ENCODE measurements at places on chromosomes 7 and 10.

DNA sequence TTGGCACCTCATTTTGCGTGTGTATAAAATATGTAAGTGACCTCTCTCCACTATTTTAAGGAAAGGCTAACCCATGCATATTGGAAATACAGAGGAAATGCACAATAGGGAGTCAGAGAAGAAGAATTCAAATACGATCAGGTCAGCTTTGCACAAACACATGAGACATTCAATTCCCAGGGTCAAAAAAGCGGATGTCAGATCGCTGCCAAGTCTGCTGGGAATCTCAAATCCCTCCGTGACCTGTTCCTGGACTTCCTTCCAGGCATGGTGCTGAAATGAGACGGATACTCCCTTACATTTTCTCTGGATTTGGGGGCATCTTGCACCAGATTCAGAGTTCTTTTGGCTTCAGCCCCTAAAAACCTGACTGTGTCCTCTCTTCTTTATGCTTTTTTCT, 91.9 kb upstream of the PRKCQ start:
- no peak for DNase-seq

- DNase-seq = no peak
Observed at GRCh38 chr10:1156921-1157614, 100.9 kb downstream of the WDR37 start.

GRCh38 chr7:98206451-98207330, 4.5 kb upstream of the BHLHA15 start:
- DNase-seq = no peak

GRCh38 chr10:86263209-86263608, 103.4 kb downstream of the GRID1 start:
- DNase-seq = no peak

GRCh38 chr7:85396676-85397075, 209.8 kb upstream of the SEMA3D start:
- DNase-seq = no peak

DNA sequence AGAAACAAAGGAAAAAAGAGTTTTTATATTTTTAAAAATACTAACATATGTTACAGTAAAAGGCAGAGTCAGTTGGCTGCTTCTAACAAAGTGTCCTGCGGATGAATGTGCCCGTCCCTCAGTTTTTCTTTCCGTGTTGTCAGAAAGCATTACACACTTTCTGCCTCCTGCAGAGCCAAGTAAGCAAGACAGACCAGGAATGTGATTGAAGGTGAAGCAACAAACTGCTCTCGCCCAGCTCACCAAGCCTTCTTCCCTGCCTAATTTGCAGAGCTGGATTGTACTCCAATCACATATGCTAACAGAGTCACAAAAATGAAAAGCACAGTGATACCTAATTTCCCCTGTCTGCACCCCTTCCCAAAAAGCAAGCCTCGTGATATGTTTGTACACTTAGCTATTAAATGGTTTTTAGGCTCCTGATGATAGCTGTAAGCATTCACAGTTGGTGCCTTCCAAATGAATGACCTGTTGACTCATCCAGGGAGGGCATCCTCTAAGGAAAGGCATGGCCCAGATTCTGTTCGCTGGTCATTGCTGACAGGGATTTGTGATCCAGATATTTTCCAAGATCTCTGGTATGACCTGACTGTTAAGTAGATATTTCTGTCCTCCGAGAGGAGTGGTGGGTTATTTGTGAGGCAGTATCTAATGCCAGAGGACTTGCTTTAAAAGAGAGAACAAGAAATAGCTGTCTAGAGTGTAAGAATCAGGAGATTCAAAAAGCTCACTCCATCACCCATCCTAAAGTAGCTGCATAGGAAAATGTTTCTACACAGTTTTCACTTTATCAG, 187.3 kb upstream of the PLXDC2 start:
- DNase-seq = no peak

DNA sequence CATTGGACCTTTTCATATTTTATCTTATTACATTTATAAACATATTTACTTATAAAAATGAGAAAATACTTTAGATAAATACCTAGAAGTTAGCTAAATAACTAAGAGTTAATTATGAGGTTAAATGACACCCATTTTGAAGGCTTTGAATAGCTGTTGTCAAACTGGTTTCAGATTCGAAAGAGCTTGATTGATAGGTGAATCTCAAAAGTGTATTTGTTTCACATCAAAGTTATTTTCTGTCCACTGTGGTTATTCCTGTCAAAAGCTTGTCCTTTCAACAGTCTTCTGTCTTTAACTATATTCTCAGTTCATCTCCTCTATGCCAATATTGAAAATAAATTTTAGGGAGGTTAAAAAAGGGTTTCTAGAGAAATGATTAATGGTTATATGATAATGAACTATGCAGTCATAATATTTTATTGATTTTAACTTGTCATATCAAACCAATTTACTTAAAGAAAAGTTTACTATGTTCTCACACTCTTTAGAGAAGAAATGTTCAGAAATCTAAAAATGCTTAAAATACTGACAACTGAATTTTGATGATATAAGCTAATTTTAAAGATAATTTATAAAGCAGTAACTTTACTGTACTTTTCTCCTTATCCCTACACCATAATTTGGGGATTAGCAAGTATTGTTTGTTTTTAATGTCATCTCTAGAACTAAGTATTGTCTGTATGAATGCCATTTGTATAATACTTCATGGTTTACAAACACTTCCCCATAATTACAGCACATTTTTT, 72.0 kb upstream of the FOXP2 start:
- DNase-seq = no peak

- no peak for DNase-seq
Observed at GRCh38 chr10:49368256-49368655, 27.6 kb downstream of the DRGX start.

DNA sequence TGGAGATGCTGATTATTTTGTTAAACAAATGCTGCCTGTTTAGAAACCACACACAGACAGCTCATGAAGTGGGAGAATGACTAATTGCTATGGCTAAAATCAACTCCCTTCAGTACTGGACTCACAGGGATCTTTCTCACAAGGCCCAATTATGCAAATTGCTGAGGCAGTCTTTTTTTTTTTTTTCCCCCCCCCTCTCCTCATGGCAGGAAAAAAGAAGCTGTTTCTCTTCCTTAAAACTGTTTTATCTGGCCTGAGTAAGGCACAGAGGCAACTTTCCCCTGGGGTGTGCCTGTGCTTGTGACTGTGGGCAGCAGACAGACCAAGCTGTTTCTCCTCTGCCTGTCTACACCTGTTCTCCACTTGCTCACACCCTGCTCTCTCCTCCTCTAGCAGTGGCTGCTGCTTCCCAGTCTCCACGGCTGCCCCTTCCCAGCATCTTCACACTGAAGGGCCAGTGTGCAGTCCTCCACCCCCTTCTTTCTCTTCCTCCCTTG, 65.4 kb upstream of the STEAP1B start:
- no peak for DNase-seq

GRCh38 chr7:69839782-69840181, 241.5 kb downstream of the AUTS2 start:
- DNase-seq = no peak

- DNase-seq = no peak
Observed at GRCh38 chr7:101087334-101088068, 2.2 kb downstream of the TRIM56 start.

DNA sequence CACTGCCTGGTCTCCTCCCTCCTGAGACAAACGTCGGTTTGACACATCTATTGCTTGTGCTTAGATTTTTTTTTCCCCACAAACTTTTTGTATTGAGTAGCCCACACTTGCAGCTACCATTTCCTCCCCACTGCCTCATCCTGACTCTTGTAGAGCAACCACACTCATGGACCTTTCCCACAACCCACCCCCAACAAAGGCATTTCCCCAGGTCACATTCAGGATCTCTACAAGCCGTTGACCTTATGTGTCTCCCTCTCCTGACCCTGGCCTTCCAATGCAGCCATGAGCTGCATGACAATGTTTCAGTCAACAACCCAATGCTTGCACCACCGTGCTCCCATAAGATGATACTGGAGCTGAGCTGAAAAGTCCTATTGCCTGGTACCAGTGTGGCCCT, 91.9 kb upstream of the MKI67 start:
- no peak for DNase-seq

- no peak for DNase-seq
Observed at GRCh38 chr7:155620497-155620896, 24.0 kb upstream of the RBM33 start.

- DNase-seq = no peak
Observed at GRCh38 chr7:134186027-134186426, 58.9 kb downstream of the LRGUK start.

GRCh38 chr10:88106366-88106765, 242.9 kb downstream of the PTEN start:
- DNase-seq = no peak

DNA sequence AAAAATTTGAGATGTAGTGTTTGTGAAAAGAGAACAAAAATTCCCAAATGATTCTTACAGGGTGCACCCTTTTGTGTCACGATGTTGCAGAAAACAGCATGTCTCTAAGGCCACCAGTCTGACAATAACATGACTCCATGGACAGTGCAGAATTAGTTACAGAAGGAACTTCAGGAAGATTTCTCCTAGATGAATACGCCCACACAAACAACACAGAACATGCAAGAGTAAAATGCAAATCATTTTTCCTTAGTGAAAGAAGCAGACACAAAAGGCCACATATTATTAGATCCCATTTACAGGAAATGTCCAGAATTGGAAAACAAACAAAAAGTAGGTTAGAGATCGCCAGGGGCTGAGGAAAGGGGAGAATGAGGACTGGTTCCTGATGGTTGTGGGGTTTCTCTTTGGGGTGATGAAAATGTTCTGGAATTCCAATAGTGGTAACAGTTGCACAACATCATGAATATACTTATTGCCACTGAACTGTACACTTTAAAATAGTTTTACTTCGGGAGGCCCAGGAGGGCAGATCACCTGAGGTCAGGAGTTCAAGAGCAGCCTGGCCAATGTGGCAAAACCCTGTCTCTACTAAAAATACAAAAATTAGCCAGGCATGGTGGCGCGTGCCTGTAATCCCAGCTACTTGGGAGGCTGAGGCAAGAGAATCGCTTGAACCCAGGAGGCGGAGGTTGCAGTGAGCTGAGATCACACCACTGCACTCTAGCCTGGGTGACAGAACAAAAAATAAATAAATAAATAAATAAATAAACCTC, 10.2 kb downstream of the ZC3HAV1 start:
- no peak for DNase-seq

- no peak for DNase-seq
Observed at GRCh38 chr10:128725531-128725930, 599.3 kb upstream of the MKI67 start.

All from DND-41 (cell line).